ENCODE measurements at places on chromosomes 5 and 9.

GRCh38 chr9:109117856-109118807 lies 1.6 kb downstream of the TMEM245 start:
- no peak for DNase-seq

DNA sequence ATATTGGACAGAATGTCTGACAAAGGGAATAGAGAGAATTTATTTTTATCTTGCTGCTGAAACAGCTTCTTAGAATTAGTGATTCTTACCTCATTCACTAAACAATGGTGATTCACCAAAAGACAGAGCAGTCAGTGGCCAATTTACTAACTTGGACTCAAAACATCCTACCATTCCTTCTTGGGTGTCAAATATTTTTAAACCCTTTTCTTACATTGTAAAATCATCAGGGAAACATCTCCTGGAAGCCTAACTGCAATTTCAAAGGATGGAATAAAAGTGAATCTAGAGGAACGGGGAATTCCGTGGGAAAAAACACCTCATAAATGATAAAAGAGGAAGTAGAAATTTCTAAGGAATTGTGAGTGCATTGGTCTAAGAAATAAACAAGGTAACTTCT lies 97.7 kb downstream of the LHFPL2 start:
- no peak for DNase-seq

GRCh38 chr5:176836811-176837706 lies 26.7 kb downstream of the UNC5A start:
- no peak for DNase-seq

DNA sequence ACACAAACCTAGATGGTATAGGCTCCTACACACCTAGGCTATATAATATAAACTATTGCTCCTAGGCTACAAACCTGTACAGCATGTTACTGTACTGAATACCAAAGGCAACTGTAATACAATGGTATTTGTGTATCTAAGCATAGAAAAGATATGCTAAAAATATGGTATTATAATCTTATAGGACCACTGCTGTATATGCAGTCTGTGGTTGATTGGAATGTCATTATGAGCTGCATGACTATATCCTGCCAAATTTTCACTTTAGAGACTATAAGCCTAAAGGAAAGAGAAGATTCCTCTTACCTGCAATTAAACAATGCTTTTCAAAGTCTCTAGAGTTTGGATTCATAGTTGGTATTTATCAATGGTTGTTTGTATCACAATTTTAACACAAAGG lies 24.7 kb upstream of the ACOT12 start:
- no peak for DNase-seq

GRCh38 chr9:110455860-110456259 lies 118.2 kb upstream of the TXNDC8 start:
- DNase-seq: no peak

GRCh38 chr5:80127116-80127552 lies 92.0 kb downstream of the THBS4 start:
- DNase-seq: no peak

GRCh38 chr5:152514827-152515397 lies 109.8 kb upstream of the NMUR2 start:
- no peak for DNase-seq
